ENCODE measurements at places on chromosomes 12 and 14.

- no peak for DNase-seq
These were observed 398.2 kb upstream of the PDE3A start for GRCh38 chr12:19970116-19970515.

GRCh38 chr12:109766251-109766778 lies 52.7 kb downstream of the FAM222A start:
- no peak for DNase-seq

DNA sequence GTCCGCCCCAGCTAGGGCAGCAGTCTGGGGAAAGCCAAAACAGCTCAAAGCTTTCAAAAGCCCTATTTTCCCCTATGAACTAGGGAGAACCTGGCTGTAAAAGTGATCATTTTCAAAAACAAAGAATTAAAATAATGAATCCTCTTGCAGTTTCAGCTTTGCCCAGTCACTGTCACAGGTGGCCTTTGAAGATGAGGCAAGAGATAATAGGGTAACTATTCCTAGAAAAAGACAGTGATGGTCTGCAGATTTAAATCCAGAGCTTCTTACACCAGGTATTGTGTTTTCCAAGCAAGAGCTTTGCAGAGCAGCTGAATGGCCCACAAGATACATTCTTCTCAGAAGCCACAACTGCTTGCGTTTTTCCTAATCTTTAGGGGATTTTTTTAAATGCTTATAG lies 80.2 kb upstream of the NUDT4 start:
- DNase-seq, result no peak

DNA sequence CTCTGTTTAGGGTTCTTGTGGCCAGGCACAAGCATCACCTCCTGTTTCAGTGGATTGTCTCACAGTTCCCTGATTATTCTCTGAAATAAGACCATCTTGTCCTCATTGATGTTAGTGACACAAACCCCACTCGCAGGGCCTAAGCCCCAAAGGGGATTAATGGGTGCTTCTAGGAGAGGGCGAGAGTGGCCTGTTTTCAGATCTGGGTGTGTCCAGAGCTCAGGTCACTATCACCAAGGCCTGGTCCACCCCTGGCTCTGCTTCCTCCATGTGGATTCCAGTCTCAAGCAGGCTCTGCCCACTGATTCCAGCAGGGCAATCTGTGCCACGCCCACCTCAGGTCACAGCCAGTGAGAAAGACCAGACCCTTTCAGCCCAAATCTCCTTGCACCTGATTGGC lies 361.9 kb downstream of the ADGRD1 start:
- peak; percentile 30 for DNase-seq

DNA sequence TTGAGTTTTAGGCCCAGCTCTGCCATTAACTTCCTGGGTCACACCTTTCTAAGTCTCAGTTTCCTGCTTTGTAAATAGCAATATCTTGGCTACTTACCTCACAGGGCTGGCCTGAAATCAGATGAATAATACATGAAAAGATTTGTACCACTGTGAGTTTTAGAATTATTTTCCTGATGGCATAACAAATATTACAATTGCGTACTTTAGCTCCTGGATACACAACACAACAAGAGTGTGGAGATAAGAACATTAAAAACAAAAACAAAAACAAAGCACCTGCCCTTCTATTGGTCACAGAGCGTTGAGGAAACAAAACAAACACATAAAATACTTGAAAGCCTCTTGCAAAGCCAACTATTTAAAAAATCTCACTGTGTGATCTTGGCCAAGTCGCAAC lies 4.9 kb upstream of the HDAC7 start:
- DNase-seq, result no peak

DNA sequence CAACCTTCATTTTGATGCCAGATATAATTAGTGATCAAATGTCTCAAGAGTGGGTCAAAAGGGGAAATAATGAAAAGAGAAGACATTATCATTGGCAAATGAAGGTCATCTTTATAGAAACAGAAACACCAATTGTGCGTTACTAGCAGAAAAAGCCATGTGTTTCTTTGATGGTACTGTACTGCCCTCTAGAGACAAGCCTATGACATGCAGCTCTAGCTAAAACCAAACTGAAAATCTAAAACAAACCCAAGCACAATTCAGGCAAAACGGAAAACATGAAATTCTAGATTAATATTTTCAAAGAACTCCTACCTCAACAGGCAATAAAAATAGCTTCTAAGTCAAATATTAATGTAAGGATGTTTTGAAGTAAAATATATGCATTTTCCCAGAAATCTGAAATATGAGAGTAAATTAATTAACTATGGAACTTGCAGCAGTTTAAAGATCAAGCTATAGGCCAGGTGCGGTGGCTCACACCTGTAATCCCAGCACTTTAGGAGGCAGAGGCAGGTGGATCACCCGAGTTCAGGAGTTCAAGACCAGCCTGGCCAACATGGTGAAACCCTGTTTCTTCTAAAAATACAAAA lies 115.4 kb downstream of the KLHL28 start:
- DNase-seq, result peak; percentile 74

- no peak for DNase-seq
These were observed 21.9 kb upstream of the PGF start for GRCh38 chr14:74977164-74977900.

Data from OCI-M1 (cell line).